NCI-H345 (cell line): ENCODE measurements at places on chromosomes 1 and 21.

DNA sequence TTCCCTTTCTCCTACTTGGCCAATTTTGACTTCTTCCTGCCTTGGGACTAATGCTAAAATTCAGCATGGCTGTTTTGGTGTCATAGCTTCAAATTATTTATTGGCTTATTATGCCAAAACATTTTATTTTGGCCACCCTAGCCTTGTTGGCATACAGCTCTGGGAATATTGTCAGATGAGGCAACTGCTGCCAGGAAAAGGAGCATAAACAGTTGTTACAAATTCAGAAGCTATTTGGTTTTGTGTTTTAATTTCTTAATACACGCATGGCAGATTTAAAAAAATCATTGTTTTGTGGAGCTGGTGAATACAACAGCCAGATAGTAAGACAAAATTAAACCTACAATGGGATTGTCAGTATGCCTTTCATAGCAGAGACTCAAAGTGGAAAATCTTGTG lies 66.8 kb upstream of the BCL10 start:
- DNase-seq = no peak

DNA sequence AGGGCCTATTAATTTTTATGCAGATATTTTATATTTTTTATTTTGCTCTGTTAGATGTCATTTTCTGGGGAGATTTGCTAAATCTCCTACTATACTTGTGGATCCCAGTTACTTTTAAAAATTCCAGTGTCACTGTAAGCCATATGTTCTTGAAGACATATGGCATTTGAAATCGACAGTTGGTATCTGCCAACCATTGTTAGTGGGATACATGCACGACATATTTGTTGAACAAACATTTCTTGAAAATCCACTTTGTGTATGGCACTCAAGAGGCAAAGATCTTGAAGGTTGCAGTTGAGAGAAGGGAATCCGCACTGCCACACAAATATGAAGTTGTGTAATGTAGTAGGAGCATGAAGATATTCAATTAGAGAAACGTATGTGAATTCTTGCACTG lies 287.7 kb downstream of the HHAT start:
- no peak for DNase-seq

DNA sequence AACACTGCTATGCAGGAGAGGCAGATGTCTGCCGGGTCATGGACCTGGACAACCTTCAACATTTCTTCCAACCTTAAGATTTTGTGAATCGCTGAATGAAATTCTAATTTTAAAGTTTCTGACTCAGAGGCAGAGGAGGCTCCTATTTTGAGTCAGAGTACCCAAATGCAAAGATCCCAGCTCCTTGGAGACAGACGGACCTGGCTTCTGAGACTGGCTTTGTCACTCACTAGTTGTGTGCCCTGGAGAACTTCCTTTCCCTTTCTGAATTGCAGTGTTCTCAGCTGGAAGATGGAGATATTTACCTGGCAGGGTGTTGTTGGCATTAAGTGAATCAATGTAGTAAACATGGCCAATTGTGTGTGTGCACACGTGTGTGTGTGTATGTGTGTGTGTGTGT lies 51.9 kb downstream of the IER5 start:
- DNase-seq = no peak

DNA sequence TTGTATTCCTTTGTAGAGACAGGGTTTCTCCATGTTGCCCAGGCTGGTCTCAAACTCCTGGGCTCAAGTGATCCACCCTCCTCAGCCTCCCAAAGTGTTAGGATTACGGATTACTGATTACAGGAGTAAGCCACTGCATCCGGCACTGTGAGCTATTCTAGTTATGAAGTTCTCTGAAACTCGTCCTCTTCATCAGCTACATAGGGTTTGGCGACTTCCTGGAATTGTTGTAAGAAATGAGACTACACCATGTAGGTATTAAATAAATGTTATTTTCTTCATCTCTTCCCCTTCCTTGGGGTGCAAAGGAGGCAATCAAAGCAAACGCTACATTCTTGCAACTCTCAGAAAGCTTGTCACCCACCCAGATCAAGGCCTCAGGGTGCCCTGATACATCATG lies 131.2 kb upstream of the TIAM1 start:
- DNase-seq = no peak

GRCh38 chr1:147283011-147283410 lies 40.5 kb downstream of the CHD1L start:
- DNase-seq = no peak
